ENCODE measurements at places on chromosomes 7 and 10. TPM values are rescaled to one million over a fixed set of nuclear protein-coding genes. Genes with fewer than 3 reads are reported as not detected.

- no peak for DNase-seq
Measured at GRCh38 chr7:157469181-157470016, 132.6 kb downstream of the DNAJB6 start.

DNA sequence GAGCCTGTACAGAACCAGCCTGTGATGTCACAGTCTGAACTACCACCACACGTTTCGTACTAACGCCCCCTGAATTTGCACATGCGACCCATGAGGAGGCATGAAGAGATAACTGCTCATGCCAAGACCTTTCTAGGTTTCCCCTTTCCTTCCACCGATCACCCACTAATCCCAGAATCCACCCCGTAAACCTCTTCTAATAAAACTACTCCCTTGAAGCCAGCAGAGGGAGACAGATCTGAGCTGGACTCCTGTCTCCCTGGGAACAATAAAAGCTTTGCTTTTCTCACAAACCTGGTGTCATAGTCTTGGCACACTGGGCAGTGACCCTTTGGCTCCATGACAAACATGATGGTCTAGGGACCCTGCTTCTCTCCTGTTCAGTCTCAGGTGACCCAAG lies 144.5 kb downstream of the FRMD4A start:
- DNase-seq = no peak

The GPR146 gene
- 3.1 TPM for total RNA-seq

DNA sequence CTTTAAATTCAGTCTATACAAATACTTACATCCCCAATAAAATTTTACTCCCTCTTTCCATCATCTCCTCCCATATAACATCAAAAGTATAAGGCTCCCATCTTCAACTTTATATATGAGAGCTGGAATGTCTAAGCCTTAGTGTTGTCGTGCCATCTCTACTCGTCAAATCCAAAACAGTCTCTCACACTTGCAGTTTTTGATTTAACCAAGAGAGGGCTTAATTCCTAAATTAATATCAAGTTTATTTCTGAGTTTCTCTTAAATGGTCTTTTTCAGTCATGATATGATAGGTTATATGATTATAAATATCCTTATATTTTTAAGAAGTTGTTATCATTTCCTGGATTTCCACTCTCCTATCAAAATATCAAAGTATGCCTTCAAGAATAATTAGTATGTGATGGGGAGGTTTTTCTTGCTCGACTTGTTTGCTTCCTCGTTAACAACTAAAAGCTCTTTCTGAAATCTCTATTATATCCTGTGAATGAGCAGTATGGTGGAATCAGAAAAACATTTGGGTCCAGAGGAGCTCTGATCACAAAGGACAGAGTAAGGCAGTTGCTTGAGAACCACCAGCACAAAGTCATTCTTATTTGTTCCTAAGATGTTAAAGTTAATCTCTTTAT lies 12.5 kb upstream of the LIPK start:
- no peak for DNase-seq

The CFAP69 gene
- total RNA-seq = 19.1 TPM

The LZTS2 gene
- total RNA-seq = 35.6 TPM

DNA sequence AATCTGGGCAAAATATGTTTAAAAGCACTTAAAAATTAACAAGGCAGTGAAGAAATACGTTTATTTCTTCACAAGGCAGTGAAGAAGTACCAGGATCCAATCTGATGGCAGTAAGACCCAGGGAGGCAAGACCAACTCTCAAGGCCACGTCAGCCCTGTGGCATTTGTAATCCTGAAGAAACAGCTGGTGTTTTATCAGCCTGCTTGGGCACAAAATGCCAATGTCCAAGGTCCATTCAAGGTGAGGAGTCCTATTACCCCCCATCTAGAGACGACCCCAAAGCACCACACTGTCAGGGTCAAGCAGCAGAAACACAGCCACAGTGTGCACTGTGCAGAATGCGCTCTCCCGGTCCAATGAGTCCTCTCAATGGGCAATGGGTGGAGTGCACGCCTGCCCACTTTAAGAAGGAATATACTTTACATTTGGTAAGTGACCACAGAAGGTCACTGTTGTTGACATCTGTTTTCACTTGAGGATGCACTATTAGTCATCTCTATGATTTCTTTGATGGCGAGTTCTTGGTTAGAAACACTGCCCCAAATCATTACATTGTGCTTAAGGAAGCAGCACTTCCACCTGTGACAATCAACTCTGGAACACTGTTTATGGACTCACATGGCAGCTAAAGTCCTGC lies 12.8 kb downstream of the CPXM2 start:
- DNase-seq = no peak

The LRRC72 gene
- total RNA-seq = not detected

- no peak for DNase-seq
Measured at GRCh38 chr7:100022621-100023020, 7.2 kb downstream of the ZKSCAN1 start.

The ERVW-1 gene
- not detected for total RNA-seq

DNA sequence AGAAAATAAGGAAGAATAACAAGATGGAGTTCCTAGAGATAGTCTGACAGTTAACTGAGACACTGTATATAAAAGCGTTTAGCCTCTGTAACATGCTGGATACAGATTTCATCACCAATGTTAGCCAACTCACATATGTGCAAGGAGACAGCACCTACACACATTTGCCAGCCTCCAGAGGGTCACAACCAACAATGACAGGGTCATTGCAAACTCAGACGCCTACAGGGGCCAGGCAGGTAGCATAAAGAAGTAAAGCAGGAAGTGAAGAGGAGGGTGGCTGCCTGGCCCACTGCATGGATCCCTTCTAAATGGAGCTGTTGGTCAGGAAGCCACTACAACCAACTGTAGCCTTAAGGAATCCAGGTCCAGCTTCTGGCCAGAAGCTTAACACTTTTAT lies 50.4 kb downstream of the NRAP start:
- no peak for DNase-seq

- no peak for DNase-seq
Measured at GRCh38 chr7:47271749-47272148, 310.2 kb downstream of the TNS3 start.

GRCh38 chr10:119614686-119615085 lies 17.9 kb upstream of the TIAL1 start:
- no peak for DNase-seq

DNA sequence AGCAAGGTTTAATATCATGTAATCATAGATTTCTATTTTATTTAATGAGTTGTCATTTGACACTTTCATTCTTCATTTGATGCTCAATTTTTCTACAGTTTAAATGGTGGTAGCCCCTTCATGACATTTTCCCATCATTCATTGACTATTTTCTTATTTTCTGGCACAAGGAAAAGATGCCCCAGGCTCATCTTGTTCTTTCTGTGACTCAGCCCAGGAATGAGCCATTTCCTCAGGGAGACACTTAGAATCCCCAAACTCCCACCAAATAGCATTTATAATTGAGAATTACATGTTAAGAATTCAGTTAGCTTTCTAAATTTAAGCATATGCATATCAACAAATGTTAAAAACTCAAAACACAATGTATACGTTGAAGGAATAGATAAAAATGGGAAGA lies 222.3 kb downstream of the KIF20B start:
- DNase-seq = no peak
